ENCODE measurements at places on chromosomes 1 and 21.

DNA sequence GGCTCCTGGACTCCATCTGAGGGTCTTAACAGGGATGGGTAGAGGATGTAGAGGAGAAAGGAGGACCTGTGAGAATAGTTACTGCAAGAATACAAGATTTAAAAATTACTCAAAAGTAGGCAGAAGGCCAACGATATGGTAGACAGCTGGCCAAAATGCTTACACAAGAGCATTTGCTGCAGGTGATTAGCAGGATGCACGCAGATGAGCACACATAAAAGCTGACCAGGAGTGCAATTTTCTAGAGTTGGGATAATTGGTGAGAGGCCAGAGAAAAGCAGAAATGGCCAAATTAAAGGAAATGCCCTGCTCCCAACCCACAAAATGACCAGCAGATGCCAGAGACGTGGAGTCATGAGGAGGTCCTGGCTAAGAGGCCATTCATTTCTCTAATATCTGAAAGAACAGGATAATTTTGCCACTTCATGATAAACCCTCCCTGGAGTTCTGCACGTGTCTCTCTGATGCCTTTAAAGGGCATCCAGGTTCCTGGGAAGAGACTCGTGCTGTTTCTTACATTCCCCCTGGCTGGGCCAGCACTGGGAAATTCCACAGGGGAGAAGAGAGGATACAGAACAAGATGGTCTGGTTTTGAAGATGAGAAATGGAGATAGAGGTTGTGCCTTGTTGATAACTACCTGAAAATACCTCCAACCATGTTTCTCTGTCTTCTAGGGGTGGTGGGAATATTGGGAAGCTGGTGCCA, 62.3 kb upstream of the KCNA3 start:
- DNase-seq, result no peak

- DNase-seq, result peak; percentile 68
Measured at GRCh38 chr1:47569681-47570470, 132.0 kb downstream of the FOXD2 start.

GRCh38 chr1:99738858-99739465, 27.5 kb downstream of the FRRS1 start:
- no peak for DNase-seq

GRCh38 chr1:19073311-19074186, 117.1 kb upstream of the IFFO2 start:
- DNase-seq, result no peak

GRCh38 chr1:225572422-225572821, 80.5 kb downstream of the ENAH start:
- no peak for DNase-seq

DNA sequence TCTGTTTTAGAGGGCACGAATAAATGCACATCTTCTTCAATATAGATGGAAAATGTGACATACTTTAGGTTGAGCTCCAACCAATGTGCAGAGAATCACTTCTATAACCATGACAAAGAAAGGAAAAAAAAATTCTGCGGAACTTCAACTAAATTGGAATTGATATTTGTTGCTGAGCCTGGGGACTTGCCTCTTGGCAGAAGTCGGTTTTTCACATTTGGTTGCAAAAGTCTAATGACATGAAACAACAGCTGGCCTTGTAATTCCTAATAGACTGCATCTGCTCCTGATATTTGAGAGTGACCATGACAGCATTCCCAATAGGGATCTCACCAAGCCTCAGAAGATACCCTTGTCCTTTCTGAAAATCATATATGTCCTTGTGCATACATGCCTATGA, 112.8 kb downstream of the PRRX1 start:
- no peak for DNase-seq

- DNase-seq, result no peak
Measured at GRCh38 chr1:182413969-182414368, 13.5 kb upstream of the TEDDM1 start.

DNA sequence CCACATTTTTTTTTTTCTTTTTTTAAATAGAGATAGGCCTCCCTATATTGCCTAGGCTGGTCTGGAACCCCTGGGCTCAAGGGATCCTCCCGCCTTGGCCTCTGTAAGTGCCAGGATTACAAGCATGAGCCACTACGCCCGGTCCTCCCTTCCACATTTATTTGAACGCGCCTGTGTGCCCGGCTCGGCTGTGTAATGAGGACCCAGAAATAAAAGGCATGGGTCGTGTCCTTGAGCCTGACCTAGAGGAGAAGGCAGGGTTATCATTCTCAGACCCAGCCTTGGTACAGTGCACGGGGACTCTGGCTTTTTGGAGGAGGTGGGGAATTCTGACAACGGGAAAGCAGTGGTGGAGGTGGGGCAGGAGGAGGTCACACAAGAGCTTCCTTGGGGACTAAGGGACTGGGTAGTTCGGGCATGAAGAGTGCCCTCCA, 841 bp downstream of the CENPF start:
- no peak for DNase-seq

DNA sequence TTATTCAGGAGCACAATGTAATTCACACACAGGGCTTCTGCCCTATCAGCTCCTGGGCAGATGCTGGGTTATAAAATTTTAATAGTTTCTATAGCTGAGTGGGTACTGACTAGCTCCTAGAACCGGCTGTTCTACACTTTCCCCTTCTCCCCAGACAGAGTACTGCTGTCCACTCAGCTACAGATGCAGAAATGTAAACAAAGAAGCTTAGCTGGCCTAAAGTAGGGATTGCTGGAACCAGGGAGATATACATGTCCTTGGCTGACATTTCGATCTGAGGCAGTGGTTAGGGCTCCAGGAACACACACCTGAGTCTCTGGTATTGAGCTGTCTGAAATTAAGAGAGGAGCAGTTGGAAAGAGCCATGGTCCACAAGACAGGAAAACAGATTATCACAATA, 211.5 kb upstream of the USP24 start:
- no peak for DNase-seq

DNA sequence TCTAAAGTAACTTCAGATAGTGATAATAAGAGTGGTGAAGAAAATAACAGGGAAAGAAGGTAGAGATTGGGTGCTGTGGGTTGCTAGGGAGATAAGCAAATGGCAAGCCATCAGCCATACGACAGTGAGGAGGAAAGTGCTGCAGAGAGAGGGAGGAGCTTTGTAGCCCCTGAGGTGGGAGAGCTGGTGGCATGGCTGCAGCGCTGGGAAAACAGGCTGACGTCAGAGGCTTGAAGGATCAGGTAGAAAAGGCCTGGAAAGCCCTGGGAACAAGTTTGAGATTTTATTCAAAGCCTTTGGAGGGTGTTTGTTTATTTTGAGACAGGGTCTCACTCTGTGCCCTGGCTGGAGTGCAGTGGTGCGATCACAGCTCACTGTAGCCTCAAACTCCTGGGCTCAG, 109.5 kb downstream of the NMNAT2 start:
- DNase-seq, result no peak

- no peak for DNase-seq
Measured at GRCh38 chr1:185768371-185768770, 34.2 kb downstream of the HMCN1 start.

DNA sequence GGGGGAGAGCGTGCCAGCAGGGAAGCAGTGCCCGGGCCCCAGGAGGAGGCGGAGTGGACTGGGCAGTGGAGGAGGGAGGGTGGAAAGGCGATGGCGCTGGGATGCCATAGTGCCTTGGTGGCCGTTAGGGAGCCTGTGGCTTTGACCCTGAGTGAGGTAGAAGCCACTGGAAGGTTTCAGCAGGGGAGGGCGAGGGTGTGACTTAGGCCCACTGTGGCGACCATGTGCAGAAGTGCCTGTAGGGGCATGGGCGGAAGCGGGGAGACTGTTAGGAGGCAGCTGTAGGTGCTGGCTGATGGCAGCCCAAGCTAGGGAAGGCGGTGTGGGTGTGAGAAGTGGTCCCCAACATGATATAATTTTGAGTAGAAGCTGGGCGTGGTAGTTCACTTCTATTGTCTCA, 28.2 kb downstream of the LHX4 start:
- no peak for DNase-seq

GRCh38 chr1:85544689-85545215, 35.8 kb upstream of the CCN1 start:
- DNase-seq, result peak; percentile 64

DNA sequence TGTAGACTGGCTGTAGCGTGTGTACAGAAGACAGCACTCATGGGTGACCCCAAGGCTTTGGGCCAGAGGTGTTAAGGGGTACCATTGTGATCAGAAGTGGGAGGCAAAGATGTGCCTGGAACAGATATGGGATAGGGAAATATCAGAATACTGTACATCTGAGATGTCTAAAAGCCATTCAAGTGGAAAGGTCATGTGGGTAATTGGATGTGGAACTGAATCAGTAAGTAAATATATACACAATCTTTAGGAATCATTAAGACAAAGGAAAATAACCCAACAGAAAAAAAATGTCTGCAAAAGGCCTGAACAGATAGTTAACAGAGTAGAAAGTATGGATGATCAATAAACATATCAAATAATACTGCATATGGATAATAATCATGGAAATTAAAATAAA, 26.5 kb downstream of the OR13G1 start:
- DNase-seq, result no peak

GRCh38 chr1:161285521-161285920, 24.2 kb downstream of the MPZ start:
- DNase-seq, result no peak

GRCh38 chr21:45887120-45887611, 94.4 kb upstream of the COL6A1 start:
- DNase-seq, result peak; percentile 23

- DNase-seq, result no peak
Measured at GRCh38 chr1:60615666-60616065, 466.7 kb upstream of the NFIA start.

DNA sequence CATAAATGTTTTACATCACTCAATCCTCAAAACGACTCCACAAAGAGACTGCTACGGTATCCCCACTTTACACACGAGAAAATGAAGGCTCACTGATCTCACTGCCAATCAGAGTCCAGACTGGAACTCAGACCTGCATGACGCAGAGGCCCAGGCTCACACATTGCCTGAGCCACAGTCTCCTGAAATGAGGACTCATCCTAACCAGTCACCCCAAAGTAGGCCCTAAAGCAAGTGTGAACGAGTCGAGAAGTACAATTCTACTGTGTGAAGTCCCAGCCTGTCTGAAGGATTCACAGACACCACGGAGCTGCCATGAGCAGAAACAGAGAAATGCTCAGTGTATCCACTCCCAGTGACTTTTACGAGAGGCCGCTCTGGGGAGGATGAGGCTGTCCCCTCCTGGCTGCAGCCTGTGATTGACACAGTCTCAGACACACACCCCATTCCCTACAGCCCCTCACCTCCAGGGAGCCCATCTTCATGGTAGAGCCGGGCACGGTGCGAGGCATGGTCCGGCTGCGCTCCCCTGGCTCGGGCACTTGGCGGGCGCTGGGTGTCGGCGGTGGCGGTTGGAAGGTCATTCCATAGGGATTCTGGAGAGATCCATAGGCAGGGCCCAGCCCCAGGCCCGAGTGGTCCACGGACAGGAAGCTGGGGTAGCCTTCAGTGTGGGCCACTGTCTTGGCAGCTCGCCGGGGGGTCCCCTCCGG, 26.7 kb upstream of the COL16A1 start:
- no peak for DNase-seq

DNA sequence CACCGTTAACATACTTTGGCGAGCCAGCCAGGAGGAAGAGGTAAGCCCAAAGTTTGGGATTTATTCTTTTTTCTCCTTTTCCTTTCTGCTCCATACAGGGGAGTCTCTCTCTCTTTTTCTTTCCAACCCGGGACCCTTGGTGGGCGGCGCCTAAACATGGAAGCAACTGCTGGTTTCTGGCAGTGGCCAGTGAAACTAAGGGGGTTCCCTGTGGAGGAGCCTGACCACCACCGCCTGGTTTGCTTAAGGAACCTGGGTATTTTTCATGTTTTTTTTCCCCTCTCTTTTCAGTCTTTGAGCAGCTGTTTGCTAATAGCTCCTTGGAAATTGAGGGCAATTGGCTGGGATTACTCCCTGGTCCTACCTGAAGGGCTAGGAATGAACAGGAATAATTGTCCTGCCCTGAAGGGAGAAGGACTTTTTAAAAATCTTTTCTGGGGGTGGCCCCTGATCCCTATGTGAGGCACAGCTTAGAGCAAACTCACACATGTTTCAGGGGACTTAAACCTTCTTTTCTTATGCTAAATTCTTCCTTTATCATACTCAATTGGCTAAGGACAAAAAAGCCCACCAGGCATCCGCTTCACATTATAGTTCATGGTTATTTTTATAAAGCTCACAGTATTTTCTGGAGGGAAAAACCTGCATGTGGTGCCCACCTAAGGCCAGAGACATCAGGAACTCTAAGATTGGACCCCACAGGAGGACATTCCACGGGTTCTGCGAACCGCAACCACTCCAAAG, 61.3 kb upstream of the PLD5 start:
- no peak for DNase-seq

DNA sequence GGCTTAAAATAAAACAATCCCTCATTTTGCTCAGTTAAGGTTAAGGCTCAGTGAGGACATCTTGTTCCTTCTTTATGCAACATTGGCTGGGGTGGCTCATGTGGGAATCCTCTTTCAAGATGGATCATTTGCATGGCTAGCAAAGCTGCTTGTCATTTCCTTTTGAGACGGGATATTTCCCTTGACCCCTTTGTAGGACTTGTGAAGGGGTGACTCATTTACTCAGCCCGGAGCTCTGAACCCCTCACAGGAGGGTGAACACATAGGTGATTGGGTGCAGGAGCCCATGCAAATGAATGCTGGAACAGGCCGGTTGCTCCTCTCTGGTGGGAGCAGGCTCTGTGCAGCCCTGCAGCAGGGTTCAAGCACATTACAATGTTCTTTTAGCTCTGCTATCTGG, 15.8 kb upstream of the C8A start:
- DNase-seq, result no peak

DNA sequence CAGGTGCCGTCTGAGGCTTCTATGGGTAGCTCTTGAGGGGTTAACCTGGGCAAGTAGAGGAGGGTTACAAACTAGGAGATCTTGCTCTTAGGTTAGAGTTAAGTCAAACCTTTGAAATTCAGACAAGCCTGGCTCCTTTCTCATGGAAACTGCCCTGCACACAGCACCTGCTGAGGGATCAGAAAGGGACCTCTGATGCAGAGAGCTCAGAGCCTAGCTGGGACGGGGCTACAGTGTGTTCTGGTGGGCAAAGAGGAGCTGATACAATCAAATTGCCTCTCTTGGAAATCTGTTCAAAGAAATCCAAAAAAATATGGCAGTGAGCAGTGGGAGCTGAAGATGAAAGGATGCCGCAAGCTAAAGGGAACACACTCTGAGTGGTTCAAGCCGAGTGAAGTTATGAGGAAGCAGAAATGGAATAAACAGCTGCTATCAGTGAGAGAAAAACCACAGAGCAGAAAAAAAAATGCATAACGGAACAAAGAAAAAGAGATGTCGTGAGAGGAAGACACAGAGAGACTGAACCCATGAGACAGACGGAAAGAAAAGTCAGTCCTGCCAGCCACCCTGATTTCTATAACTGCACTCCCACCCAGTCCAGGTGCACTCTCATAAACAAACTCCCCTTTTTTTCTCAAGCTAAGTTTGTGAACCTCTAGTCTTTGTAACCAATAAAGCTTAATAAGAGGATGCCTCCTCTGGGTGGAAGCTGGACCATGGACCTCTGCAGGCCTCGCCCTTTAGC, 26.6 kb downstream of the PAFAH2 start:
- no peak for DNase-seq

DNA sequence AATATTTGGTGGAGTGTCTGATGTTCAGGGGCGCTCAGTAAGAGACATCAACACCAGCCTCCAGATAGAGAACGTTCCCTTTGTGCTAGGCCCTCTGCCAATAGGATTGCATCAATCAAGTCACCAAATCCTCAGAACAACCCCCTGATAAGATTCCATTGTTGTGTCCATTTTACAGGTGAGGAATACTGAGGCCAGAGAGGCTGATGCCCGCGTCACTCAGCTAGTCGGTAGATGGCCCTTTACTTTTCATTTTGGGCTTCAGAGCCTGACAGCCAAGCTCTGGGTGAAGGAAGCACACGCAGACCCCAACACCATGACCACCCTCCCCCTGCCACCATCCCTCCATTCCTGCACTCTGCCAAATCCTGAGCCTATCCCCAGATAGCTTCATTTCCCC, 406.2 kb downstream of the PTPRU start:
- DNase-seq, result no peak

All from RWPE2 (cell line).